ENCODE measurements at places on chromosomes 4 and X.

DNA sequence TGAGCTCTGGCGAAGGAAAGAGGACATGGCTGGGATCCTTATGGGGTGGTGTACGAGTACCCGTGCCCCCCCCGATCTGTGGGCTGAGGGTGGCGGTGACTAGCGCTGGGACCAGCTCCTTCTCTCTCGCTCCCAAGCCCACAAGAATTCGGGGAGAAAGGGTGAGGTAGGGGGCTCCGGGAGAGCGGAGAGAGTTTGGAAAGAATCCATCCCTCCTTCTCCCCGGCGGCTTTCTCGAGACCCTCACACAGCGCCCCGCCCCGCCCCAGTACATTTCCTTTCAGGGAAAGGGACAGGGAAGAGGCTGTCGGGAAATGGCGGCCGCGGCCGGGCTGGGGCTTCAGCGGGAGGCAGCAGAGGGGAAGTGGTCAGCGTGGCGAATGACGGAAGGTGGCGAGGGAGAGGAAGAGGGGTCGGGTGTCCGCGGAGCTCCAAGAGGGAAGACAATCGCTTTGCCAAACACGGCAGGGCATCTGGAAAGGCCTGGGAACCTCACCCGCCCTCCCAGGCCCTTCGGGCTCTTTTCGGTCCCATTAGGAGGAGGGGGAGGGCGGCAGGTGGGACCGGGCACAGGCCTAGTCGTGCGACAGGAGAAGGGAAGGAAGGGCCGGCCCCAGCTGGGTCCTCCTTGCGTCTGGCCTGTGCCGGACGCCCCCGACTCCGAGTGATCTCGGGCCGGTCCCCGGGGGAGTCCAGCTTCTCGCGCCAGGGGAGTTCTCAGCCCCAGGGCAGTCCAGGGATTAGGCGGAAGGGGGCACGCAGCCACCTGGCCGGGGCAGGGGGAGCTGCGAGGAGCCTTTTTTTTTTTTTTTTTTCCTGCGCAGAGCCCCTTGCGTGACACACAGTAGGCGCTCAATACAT lies 10.2 kb downstream of the HNRNPH2 start:
- DNase-seq, result peak; percentile 62

DNA sequence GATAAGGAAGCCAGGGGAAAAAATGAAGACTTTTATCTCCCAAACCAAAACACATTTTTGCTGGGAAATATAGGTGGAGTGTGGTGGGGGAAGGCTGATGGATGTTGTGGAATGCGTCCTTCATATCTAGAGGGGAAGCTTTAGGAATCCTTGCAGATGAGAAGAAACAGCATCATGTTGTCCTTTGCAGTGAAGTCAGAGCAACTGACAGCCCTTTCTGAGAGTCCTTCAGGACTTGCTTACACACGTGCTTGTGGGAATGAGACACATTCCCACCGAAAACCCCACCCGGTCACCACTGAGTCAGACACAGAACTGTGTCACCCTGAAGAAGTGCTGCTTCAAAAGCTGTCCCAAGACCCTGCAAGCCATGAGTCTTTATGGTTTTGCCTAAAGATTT lies 81.5 kb downstream of the SHROOM2 start:
- peak; percentile 76 for DNase-seq

DNA sequence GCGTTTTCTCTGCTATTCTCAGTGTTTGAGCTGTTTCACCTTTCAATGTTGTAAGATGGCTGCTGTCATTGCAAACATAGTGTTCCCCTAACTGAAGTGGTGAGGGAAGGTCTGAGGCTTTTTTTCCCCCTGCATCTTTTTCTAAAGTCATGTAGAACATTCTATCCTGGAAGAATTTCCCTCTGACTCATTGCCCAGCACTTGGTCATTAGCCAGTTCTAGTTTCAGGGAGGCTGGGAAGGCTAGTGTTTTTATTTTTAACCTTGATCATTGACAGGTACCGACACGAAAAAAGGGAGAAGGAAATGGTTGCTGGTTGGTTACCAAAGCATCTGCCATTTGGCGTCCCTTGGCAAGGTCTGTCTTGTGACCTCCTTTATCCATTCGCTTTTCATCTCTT lies 6.6 kb downstream of the LANCL3 start:
- DNase-seq, result peak; percentile 1

- DNase-seq, result no peak
Measured at GRCh38 chrX:40103565-40104323, 6.0 kb upstream of the BCOR start.

DNA sequence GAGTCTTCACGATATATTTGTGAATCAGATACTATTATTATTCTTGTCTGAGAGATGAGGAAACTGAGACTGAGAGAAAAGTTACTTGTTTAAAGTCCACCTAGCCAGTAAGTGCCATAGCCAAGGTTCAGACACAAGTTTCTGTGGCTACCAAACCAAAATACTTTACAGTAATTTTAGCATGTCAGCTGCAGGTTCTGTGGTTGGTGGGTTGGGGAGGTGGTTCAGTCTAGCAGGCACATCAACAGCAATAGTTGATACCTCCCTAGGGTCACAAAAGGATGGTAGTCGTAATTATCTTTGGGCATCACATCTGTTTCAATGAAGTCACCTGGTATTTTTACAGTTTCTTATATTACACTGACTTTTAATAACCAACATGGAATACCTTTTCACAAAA lies 35.6 kb upstream of the EDA2R start:
- DNase-seq, result no peak

GRCh38 chrX:103552236-103552635 lies 32.9 kb upstream of the RAB40A start:
- DNase-seq, result no peak

DNA sequence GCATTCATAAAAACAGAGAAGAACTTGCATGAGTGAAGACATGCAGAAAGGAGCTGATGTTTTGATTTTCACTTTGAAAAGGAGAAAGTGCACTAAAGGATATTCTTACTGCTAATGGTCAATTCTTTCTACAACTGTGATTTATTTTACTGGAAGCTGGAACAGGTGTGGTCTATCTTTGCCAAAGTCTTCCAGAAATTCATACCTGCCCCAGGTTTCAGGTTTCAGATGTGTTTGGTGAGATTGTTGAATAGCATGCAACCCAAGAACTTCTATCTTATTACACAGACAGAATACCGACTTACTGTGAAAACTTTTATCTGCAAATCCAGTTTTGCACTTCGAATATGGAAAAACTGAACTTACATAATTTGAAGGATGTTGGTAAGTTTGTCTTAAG lies 388.3 kb downstream of the PDGFC start:
- DNase-seq, result no peak

- no peak for DNase-seq
Measured at GRCh38 chr4:15423285-15423711, 4.5 kb upstream of the C1QTNF7 start.

- DNase-seq, result no peak
Measured at GRCh38 chr4:124710911-124711310, 1.6 kb downstream of the ANKRD50 start.

DNA sequence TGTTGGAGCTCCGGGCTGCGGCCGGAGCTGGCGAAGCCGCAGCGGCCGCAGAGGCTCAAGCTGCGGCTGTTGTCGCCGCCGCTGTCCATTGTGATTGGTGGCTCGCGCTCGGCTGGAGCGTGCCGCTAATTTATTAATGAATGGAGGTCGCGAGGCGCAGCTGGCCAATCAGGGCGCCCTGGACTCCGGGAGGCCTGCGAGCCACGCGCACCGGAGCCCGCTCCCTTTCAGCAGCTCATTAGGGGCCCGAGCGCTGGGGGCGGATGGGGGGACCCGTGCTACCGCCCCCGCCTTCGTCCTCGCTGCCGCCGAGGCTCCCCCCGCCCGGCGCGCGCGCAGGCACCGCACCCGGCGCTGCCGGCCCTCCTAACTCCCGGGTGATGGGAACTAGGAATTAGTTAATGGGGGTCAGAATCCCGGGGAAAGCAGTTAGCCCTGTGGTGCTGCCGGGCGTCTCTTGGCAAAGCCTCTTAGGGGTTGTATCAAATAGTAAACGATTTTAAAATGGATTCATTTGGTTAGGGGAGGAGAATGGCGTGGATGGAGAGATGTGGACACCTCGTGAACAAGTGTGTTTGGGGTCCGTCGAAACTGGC lies 589 bp upstream of the NEUROG2 start:
- DNase-seq, result peak; percentile 86

GRCh38 chr4:106039796-106040195 lies 144.5 kb downstream of the NPNT start:
- no peak for DNase-seq

GRCh38 chr4:2411786-2412510 lies 6.5 kb downstream of the ZFYVE28 start:
- no peak for DNase-seq

DNA sequence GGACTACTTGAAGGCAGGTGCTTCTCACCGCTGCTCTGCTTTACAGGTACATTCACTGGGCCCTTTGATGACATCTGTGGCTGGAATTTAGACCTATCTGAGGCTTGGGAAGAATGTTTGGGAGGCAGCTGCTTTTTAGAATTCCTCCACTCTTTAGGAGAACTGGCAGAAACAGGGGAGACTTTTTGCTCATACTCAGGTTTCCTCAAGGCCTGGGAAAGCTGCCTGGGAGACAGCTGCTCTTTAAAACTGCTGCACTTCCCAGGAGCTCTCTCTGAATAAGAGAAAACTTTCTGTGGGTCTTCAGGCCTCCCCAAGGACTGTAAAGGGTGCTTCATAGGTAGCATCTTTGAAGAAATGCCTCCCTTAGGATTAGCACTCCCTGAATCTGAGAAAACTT lies 14.3 kb downstream of the CT47C1 start:
- no peak for DNase-seq

DNA sequence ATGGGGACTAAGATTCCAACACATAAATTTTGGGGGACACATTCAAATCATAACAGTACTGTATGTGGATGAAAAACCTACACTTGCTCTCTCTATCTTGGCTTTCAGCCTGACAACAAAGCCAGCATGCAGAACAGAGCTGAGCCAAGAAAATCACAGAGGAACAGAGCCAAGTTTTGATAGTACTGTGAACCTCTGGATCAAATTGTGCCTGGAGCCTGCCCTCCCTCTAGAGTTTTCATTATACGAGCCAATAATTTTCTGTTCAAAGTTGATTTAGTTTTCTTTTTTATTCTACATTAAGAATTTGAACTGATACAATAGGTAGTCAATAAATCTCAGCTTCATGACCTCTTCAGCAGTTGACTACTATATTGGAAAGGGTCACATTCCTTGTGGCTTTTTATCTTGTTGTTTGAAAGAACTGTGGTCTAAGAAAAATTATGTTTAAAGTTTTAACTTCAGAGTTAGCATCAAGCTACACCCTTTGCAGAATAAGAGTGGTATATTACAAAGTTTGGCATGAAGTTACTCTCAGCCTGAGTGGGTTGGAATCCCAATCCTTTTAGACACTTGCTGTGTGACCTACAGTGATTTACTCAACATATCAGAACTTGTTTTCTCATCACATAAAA lies 31.1 kb downstream of the GRID2 start:
- no peak for DNase-seq
